ENCODE measurements at places on chromosomes 16 and 17.

DNA sequence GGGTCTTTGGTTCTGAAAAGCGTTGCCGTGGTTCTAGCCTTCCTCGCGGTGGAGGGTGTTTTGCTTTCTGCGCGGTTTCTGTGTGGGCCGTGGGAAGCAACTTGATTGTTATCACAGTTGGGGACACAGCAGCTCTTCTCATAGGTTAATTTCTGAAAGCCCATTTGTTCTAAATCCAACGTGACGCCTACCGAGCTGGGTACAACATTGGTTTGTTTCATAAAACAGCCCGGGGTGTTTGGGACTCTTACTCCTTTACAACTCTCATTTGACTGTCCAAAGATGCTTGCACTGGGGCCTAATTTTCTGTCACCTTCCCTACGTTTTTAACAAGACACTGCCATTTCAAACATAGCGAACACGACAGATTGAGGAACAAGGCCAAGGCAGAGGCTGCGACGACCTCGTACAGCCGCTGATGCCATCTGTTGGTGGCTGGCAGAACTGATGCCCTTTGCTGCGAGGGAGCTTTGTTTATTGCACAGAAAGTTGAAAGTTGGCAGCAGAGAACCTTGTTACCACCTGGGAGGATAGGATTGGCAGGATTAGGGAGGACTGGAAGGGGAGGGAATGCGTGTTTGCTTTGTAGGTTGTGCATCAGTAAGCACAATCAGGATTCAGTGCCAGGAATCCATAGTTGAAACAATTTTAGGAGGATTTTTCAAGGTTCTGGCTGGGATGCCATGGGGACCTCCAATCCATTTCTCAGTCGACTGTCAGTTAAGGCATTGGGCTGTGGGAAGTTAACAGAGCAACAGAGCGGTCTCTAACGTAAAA lies 98.3 kb downstream of the PITPNC1 start:
- DNase-seq: peak; percentile 84

- DNase-seq: no peak
These were observed 146.1 kb upstream of the HSBP1 start for GRCh38 chr16:83661656-83662055.

GRCh38 chr17:75468291-75468754 lies 11.9 kb downstream of the TMEM94 start:
- DNase-seq: no peak

GRCh38 chr16:84471966-84472365 lies 32.5 kb downstream of the MEAK7 start:
- DNase-seq: no peak

DNA sequence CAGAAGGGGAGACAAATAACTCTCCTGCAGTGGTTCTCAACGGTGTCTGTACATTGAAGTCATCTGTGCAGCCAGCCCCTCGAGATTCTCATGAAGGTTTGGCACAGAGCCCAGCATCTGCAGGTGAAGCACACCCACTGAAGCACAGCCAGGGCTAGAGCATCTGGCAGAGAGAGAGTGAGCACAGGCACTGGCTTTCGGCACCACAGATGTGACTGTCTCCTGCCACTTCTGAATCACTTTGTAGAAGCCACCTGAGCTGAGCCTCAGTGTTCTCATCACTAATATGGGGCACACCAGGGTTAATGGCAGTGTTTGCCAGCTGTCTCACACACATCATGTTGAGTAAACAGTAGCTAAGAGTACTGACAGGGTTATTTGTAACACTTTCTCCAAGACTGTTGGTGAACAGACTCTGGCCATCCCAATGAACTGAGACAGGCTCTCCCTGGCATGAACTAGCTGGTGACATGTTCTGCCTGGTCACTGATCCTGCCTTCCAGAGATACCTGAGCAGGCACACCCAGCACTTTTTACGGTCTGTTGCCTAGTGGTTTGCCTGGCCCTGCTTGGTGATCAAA lies 10.9 kb downstream of the HSPB9 start:
- DNase-seq: no peak

DNA sequence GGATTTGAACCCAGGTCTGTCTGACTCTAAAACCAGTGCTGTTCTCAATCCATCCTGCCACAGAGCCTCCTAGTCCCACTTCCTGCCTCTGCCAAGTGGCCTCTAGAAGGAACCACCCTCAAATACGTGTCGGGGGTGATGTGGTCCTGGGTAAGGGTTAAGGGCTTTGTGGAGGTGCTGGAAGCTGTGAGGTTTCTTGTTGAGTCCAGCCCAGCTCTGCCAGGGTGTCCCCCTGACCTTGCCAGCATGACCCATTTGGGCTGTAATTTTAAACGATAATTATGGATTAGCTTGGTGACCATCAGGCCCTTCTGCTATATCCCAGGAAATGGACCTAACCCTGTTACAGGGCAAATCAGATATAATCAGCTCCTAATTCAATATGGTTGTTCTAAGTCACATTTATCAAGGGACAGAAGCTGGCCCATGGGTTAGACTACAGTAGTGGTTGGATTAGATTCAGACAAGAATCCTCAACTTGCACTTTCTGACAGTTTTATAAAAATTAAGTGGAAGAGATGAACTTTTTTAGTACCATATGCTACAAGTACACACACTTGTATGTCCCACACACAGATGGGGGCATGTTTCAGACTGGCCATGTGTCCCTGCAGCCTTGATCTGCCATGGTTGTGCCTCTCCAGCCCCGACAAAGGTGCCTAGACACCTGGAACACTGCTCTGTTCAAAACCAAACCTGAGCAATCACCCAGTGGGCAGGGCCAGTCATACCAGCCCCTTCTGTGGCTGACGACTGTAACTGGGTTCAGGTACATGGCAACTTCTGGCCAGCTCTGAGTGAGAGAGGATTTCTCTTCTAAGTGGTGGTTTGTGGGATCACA lies 48.0 kb downstream of the SMPD3 start:
- DNase-seq: no peak

DNA sequence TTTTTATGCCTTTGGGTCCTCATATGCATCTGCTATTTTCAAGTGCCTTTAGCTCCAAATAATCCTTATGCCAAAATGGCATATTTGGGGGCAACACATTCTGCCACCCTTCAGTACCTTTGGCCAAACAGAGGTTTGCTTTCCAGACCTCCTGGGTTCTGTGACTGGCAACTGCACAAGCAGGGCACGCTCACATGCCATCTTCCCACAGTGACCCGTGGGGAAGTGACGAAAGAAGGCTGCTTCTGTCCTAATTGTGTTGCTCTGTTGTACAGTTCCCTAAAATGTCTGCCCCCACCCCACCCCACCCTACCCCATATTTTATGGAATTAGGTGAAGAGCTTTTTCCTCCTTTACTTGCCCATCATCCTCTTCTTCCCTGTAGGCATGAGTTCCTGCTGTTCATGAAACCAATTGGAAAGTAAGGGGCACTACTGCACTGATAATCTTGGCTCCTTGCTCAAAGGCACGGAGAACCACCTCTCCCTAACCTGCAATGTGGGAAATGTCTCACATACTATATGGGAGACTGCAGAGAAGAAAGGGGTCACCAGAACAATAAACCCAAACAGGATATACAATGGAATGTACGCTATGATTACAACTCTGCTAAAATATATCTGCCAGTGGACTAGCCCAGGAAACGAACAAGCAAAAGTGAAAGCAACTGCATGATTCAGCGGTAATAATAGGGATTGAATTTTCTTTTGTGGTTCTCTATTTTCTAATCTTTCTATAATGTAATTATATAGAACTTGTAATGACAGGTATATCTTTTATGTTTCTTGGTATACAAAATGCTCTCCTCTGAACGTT lies 3.3 kb upstream of the SLFN12L start:
- peak; percentile 92 for DNase-seq
